Vagina (tissue), 2 donors: ENCODE measurements at places on chromosomes 16 and 17.

GRCh38 chr16:12406158-12406557, 397.5 kb downstream of the CPPED1 start:
- no peak for DNase-seq

DNA sequence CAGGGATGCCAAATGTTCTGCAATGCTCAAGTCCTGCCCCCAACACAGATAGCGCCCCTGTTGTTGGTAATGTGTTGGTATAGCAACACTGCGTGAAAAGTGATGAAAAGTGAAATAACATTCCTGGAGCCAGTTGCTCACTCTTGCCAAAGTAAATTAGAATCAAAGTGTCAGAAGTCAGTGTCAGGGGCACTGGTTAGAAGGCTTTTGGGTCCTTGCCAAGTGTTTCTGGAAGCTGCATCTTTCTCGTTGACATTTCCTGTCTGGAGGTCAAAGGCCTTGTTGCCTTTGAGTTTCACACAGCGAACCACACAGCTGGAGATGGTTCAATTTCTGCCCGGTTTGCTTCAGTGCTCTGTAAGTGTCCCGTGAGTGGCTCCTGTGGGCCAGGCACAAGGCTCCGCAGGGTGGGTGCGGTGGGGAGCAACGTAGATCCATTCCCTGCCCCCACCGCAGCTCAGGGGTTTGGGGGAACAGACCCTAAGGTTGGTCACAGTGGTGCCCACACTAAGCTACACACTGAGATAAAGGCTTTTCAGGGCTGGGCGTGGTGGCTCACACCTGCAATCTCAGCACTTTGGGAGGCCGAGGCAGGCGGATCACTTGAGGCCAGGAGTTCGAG, 3.6 kb upstream of the SLC16A5 start:
- DNase-seq = no peak

DNA sequence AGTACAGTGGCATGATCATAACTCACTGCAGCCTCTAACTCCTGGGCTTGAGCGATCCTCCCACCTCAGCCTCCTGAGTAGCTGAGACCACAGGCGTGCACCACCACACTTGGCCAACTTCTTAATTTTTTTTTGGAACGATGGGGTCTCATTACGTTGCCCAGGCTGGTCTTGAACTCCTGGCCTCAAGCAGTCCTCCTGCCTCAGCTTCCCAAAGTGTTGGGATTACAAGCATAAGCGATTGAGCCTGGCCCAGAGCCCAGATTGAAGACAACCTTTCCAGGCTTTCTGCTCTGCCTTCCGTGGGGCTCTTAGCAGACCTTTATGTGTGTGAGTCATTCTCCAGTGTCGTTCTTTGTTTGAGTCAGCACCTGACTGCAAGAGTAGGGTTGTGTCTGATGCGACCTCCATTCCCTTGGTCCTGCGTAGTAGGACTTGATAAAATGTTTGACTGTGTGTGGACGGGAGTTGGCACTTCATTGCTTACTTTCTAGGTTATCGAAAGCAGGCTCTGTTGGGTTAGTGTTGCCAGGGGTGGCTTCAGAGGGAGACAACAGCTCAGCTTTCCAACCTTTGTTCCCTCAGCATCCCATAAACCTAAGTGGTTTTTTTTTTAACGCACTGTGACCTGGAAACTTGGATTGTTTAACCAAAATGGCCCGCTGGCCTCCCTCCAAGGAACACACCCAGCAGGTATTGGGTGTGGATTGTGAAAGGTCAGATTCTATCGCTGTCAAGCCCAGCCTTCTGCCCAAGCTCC, 26.4 kb downstream of the EEF2K start:
- DNase-seq = no peak

DNA sequence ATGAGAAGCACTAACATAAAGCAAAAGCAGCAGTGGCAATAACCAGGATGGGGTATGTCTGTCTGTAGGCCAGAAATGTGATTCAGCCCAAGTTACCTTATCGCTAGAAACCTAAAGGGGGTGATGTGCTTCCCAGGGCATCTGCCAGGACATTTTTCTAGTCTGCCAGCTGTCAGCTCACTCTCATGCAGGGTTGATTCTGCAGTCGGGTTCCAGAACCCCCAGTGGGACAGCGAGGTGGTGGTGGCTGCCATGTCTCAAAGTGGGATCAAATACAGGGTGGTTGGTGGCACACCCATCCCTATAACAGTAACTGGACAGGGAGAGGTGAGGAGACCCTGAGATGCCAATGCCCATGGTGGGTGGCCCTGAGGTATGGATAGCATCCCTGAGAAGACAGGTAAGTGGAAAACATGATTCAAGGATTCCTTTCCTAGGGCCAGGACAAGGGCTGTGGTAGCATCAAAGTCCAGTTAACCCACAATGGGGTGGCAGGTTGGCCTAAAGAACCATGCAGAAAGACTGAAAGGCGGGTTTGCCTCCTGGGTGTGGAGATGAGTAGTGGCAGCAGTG, 84.3 kb downstream of the TNFRSF13B start:
- peak; percentile 64 for DNase-seq

DNA sequence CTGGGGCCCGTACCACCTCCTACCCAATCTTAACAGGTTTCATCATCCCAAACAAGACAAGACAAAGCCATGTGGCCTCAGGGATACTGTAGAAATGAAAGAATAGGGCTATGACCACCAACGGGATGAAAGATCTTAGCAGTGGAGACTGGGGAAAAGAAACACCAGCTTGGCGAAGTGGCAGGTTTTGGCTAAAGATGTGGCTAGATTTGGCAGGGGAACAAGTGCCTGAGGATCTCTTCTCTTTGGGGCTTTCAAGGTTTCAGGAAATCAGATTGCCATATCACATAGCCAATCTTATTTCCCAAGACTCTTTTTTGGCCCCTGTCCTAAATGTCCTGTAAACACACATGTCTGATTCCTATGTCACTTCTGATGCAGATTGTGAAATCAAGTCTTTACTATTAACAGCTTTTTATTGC, 6.9 kb downstream of the KRT24 start:
- no peak for DNase-seq

DNA sequence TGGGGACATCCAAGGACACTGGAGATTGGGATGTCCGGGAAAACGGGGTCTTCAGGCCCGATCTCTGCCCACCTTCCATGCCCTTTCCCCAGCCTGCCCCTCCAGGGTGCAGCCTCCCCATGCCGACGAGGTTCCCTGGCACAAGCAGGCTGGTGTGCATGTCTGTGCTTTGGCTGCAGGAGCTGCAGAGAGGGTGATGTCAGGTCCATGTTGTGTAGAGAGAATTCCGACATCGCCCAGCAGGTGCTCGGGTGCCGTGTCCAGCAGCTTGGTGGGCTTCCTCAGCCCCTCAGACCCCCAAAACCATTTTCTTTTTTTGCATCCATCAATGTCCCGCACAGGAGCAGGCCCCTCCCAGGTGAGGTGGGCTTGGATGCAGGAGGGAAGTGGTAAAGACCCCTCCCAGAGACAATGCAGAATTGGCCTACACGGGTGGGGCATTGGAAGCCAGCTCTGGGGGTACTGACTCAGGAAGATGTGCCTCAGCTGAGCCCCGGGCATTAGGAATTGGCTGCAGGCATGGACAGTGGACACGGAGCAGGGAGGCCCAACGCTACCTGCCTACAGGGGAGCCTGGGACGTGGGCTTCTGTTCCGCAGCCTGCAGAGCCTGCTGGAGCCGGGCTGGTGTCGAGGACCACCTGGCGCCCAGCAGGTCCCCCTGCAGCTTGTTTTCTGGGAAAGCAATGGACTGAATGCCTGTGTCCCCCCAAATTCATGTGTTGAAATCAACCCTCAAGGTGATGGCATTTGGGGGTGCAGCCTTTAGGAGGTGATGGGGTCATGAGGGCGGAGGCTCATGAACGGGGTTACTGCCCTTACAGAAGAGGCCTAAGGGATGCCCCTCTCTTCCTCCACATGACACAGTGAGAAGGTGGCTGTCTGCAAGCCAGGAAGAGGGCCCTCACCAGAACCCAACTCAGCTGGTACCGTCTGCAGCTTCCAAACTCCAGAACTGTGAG, 97.5 kb downstream of the METRNL start:
- DNase-seq = peak; percentile 81

GRCh38 chr16:80924372-80924978, 82.2 kb downstream of the CMC2 start:
- DNase-seq = no peak

DNA sequence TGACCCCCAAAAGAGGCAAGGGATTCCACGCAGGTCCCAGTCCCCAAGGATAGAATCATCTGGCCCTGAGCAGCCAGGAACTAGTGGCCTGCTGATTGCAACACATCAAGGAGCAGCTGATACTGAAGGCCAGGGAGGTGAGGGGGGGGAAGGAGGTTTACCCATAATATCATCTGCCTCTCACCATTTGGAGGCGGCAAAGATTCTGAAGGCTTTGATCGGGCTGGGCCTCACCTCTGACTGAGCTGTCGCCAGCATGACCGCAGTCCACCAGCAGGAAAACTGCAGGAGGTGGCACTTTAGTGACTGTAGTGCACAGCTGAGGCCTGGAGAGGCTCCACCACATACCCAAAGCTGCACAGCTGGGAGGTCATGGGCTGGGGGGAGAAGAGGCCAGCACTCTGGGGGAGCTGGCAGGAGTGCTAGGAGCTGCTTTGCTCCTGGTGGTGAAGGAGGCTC, 20.5 kb upstream of the ITGA3 start:
- DNase-seq = peak; percentile 91

DNA sequence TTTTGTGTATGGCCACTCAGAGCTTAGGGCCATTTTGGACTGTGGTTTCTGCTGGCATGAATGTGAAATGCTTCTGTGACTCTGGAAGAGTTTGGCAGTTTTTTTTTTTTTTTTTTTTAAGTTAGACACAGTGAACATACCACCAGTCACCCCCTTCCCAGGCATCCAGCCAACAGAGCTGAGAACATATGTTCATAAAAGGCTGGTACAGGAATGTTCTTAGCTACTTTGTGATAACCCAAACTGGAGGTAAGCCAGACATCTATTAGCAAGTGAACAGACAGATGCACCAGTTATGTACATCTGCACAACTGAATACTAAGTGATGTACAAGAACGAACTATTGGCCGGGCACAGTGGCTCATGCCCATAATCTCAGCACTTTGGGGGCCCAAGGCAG, 92.7 kb downstream of the ABCC1 start:
- no peak for DNase-seq
